ENCODE measurements at places on chromosomes 1 and 21.

DNA sequence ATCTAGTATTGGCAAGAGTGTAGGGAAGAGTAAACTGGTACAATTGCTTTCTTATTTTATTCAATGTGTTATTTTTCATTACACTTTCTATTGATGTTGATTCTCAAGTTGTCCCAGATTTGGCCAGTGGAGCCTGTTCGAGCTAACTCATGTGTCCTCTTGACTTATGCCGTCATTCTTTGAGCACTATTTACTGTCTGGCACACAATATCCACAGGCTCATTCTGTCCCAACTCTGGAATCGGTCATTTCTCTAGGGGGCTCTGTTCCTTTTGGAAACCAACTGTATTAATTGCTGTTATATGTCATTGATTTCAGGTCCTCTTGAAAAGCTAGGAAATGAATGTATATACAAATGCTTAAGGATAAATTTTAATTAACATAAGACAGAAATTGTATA, 22.4 kb upstream of the SFPQ start:
- DNase-seq = no peak

DNA sequence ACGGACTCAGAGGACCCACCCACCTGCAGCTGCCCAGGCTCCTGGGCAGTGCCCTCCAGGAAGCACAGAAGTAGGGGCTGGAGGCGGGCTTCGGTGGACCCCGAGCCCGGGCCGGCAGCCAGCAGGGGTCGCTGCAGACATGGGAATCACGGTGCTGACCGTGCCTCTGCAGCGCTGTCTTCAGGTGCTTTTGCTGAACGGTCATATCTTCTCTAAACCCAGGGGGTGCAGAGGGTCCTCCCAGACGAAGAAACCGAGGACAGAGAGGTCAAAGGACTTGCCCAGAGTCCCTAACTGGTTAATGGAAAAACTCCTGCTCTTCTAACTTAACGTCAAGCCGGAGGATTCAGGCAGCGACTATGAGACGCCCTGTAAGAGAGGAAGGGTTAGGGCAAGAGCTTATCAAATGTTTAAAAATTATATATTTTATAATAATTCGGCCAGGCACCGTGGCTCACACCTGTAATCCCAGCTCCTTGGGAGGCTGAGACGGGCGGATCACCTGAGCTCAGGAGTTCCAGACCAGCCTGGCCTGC, 21.5 kb upstream of the LEFTY2 start:
- DNase-seq = no peak

GRCh38 chr1:109993885-109994284, 9.3 kb downstream of the AHCYL1 start:
- no peak for DNase-seq

GRCh38 chr1:25796811-25797458, 3.1 kb upstream of the SELENON start:
- peak; percentile 83 for DNase-seq

- DNase-seq = no peak
Measured at GRCh38 chr21:45458281-45459170, 53.6 kb downstream of the COL18A1 start.

- DNase-seq = peak; percentile 58
Measured at GRCh38 chr1:202625416-202626360, 84.6 kb downstream of the SYT2 start.

DNA sequence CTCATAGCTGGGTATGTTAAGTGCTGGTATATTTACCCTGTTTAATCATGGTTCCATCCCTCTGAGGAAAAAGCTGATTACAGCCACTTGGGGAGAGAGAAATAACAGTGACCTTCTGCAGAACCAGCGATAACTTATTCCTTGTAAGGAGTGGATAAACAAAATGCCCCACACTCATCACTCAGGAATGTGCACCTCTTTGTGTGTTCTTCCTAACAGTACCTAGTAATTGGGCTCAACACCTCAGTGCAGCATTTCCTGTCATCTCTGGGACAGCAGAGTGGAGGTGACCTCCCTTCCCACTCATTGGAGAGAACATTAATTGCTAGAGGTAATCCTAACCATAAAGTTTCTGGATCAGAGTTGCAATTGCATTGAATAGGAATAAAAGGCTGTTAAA, 112.5 kb upstream of the F3 start:
- no peak for DNase-seq

DNA sequence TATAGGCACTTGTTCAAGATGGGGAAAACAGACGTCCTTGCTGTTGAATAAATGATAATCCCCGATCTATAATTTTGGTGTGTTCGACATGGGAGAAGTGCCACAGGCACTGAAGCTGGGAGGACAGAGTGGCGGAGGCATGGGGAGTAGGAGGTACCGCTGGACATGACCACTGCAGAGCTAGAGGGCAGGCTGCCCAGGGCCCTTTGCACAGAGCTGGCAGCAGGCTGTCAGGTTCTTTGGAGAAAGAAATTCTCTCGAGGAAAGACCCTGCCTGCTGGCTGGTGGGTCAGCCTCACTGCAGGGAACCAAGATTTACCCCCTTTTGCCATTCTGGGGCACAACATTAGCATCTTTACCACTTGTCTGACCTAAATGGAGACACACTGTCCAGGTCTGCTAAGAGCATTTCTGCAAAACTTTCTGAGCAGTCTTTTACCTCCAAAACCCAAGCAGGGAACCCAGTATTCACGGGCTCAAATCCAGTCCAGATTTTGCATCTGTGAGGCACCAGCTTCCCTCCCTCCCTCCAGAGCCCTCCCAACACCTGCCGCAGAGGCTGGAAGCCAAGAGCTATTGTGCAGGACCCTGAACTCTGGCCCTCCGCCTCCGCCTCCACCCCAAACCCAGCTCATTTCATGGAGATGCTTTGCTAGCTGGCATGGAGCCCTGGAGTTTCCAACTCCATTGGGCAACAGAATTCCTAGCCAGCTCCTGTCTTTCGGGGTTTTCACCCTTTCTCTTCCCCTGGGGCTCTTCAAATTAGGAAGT, 142.3 kb downstream of the PLXNA2 start:
- DNase-seq = peak; percentile 80

Measured in NCI-H510A treated with DMSO at 0.1 percent for 48 hours (cell line).